ENCODE measurements at places on chromosomes 2 and 18.

GRCh38 chr2:59339121-59339836 is 1098.2 kb upstream of the FANCL start:
- DNase-seq = no peak

DNA sequence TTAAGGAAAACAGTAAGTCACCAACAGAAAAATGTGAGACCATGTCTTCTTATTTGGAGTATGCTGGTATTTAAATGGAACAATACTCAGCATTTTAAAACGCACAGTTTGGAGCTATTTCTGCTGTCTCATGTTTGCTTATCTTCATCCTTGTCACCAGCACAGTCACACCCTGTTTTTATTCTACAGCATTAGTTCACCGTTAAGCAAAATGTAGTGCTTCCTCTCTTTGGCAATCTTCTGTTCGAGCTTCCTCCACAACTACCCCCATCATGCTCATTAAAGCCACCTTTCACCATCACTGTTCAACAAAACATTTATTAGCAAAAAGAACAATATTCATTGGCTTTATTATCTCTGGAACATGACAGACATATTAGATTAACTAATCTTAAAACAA is 64.0 kb downstream of the SLC40A1 start:
- DNase-seq = no peak

DNA sequence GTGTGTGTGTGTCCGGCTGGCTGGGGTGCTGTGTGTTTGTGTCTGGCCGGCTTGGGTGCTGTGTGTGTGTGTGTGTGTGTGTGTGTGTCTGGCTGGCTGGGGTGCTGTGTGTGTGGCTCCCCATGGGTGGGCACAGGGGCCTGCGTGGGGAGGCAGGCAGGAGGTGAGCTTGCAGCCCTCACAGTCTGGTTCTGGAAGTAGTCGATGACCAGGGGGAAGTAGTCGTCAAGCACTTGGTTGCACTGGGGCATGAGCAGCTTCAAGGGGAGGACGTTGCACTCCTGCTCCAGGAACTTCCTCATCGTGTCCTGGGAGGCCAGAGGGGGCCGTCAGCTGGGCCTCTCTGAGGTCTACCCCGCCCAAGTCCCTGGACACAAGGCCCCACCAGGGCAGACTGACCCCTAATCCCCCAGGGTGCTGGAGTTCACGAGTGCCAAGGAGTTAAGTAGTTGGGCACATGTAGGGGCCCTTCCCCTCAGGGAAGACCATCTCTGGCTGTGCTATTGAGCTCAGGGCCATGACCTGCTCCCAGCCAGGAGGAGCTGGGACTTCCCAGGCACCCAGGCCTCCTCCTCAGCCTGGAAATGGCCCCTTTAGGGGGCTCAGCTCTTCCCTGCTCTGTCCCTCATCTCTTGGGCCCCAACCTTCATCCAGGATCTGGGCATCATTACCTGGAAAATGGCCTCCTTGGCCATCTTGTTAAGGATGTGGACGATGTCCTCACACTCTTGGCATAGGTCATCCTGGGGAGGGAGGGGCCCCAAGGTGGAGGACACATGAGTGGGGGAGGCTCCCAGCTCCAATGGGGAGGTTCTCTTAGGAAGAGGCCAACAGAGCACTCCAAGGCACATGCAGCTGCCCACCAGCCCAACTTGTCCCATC is 1.3 kb downstream of the SFTPB start:
- DNase-seq = no peak

DNA sequence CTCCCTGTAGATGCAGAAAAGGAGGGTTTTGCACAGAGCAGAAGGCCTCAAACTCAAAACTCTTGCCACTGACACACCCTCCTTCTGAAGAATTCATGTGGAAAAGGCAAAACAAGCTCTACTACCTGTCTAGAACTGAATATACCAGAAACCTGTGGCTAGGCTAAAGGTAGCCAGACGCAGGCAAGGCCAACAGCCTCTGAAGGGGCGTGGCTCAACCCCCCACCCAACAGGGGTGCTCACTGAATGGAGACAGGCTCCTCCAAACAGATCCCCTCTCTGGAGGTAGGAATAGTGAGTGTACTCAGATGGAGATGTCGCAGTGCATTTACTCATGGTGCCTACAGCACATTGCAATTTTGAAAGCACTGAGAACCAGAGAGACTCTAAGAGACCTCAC is 3.0 kb upstream of the STK17B start:
- DNase-seq = no peak

DNA sequence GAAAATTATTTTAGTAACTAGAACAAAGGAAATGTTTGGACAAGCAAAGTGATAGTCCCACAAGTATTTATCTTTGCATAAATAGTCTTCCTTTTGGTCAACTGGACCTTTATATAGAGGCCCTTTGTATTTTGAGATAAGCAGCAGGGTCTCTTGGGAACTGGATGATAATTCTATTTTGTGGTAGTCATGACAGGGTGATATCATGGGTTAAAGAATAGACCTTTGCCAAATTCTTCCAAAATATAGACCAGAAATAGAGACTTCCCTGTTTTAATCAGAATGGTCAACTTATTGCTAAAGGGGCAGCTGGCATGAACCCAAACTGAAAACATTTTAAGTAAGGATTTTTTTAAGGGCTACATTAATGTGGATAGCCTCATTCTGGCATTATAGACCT is 10.5 kb downstream of the PLEK start:
- DNase-seq = no peak

DNA sequence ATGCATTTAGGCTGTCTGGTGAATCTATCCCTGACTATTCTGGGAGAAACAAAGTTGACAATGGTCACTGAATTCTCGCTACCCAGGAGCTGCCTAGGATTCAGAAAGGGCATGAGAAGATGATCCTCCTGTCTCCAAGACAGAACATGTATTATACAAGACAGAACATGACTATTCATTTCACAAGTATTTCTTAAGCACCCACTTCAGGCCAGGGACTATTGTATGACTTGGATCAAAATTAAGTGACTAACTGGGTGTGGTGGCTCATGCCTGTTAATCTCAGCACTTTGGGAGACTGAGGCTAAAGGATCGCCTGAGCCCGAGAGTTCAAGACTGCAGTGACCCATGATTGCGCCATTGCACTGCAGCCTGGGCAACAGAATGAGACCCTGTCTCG is 235.8 kb upstream of the RAB12 start:
- no peak for DNase-seq

DNA sequence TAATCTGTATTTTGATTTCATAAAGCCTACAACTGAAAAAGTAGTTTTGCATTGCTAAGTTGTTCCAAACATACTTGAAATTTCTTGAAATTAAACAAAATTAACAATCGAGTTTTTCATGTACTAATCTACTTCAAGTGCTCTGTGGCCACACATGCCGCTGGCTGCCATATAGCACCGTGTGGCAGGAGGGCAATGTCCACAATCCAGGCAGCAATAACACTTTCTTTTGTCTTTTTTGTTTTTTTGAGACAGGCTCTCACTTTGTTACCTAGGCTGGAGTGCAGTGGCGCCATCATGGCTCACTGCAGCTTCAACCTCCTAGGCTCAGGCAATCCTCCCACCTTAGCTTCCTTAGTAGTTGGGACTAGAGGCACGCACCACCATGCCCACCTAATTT is 36.1 kb downstream of the SAP130 start:
- no peak for DNase-seq

- DNase-seq = no peak
Observed at GRCh38 chr2:60530660-60531281, 22.7 kb downstream of the BCL11A start.

GRCh38 chr2:48137829-48138228 is 231.5 kb upstream of the FBXO11 start:
- DNase-seq = no peak
